ENCODE measurements at places on chromosomes 3 and 15.

GRCh38 chr3:40741729-40742128 lies 217.0 kb downstream of the ZNF621 start:
- DNase-seq, result no peak

DNA sequence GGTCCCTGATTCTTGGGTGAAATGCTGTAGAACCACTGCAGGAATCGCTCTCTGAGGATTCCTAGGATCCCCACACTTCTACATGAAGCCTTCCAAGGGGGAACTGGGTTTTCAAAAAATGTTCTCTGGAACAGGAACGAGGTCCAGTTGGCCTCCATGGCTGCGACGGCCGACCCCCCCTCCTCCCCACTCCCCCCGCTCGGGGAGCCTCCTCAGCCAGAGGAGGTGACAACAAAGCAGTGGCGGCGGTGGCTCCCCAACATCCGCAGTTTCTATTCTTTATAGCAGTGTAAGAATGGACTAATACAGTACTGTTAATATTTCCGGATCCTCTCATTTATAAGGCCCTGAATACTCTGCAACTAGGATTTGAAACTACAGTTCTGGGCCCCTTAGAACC lies 84.0 kb upstream of the PLAAT1 start:
- DNase-seq, result no peak

- no peak for DNase-seq
Measured at GRCh38 chr3:159875116-159875515, 113.5 kb upstream of the IL12A start.

DNA sequence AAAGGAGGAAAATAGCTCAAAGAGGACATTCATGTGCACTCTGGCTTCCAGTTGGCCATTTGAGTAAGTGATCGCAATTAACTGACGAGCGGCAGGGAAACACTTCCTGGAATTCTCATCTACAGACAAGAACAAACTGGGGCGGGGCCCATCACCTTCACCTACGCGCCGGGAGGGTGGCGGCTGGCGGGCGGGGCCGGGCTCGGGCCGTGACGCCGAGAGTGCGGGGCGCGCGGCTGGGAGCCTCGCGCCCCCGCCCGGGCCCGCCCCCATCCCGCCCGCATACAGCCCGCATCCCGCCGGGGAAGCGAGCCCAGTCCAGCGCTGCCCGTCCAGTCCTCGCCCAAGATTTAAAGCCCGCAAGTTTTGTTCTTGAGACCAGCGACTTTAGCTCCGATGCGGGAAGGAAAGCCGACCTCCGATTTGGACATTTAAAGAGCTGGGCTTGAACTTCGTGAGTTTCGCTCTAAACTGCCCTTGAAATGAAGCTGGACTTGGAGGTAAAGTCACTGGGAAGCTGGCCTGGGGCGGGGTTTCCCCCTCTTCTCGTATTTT lies at the start of gene B3GNT5:
Gene B3GNT5, plus strand, starts transcription at position 281 of the 555 bp plus-strand sequence. CDS start 16,546 bp downstream, outside the sequence.
- DNase-seq, result peak; percentile 77

- peak; percentile 18 for DNase-seq
Measured at GRCh38 chr3:78116874-78117273, 1077.0 kb downstream of the ROBO2 start.

DNA sequence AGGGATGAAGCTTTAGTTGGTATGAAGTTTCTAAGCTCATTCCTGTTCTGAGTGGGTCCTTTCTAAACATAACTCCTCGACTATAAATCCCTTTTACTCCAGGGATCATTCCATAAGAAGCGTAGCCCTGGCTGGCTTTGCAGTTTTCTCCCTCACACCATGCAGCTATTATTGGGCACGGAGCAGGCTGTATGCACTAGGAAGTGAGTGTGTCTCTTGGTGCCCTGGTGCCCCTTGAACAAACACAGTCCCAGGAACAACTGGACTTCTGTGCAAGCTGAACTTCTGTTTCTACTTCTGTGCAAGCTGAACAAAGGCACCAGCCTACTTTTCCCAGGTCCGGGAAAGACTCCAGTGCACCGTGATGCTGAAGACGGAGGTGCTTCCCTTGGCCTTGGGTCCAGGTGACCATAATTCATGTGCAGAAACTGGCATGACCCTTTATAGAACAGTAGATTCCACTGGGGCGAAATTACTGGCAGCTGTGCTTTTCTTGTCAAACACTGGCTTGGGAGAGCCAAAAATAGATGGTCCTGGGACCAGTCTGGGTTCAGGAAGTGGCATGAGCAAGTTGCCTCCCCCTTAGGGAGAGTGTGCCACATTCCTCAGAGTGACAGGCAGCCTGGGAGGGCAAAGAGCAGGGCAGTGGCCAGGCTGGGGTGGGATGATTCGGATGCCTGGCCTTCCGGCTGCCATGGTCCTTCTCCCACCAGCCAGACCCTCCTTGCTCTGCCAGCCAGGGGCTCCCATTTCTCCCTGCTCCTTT lies 127.2 kb downstream of the SLCO3A1 start:
- DNase-seq, result no peak

GRCh38 chr15:61828008-61828407 lies 232.2 kb downstream of the VPS13C start:
- no peak for DNase-seq

- DNase-seq, result no peak
Measured at GRCh38 chr3:183529717-183530116, 25.8 kb downstream of the KLHL6 start.

DNA sequence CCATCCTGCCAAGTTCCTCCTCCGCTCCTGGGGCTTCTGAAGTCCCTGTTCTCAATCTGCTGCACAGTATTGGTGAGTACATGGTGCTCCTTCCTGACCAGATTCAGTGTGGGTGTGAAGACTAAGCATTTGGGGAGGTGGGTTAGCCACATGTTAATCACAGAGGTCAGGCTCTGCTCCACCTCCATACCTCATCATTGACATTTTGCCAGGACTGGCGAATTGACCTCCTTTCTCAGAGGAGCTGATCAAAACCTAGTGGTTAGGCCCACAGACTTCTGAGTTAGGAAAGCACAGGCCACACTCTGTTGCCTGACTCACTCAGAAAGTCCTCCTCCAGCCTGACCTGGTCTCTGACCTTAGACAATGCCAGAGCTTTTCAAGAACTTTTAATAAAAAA lies 8.4 kb upstream of the RPS17 start:
- DNase-seq, result no peak

DNA sequence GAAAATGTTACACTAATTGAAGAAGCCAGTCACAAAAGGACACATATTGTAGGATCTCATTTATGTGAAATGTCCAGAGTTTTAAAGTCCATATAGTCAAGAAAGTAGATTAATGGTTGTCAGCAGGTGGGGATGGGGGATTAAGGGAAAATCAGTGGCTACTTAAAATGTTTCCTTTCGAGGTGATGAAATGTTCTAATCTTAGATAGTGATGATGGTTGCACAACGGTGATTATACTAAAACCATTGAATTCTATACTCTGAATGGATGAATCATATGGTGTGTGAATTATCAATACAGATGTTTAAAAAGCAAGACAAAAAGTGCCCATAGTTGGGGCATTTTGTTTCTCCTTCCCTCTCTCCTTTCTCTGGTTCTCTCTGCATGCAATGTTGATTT lies 164.6 kb downstream of the ATG7 start:
- no peak for DNase-seq

DNA sequence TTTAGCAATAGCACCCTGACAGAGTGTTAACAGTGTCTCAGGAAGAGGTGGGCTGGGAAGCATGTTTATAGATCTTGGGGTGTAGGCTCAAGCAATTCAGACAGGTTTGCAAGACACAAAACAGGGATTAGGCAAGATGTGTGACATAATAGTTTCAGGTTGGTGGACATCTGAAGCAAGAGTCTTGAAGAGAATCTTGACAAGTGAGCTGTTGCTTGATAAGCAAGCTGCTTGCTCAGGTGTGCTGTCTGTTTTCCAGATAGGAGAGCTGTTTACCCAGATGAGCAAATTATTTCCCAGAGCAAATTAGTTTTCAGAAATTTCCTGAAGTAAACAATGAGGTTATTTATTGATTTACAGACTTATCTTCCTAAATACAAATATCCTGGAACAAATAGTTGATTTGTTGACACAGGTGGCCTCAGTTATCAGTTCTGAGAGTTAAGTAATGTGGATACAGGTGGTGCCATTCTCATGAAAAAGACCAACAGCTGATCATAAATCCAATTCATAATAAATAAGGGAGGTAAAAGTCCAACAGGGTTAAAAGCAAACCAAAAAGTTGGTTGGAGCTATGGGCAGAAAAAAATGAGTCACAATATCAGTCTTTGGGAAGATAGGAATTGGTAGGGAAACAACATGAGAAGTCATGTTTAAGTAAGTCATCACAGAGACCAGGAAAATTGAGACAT lies 437.3 kb downstream of the TBL1XR1 start:
- DNase-seq, result no peak

DNA sequence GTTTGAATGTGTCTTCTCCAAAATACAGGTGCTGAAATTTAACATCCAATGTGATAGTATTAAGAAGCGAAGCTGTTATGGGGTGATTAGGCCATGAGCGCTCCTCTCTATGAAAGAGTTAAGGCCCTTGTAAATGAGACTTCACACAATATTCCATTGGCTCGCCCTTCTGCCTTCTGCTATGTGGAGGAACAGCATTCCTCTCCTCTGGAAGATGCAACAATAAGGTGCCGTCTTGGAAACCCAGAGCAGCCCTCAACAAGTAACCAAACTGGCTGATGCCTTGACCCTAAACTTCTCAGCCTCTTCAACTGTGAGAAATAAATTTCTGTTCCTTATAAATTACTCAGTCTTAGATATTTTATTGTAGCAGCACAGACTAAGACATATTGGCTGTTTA lies 874.6 kb downstream of the ROBO1 start:
- DNase-seq, result no peak

DNA sequence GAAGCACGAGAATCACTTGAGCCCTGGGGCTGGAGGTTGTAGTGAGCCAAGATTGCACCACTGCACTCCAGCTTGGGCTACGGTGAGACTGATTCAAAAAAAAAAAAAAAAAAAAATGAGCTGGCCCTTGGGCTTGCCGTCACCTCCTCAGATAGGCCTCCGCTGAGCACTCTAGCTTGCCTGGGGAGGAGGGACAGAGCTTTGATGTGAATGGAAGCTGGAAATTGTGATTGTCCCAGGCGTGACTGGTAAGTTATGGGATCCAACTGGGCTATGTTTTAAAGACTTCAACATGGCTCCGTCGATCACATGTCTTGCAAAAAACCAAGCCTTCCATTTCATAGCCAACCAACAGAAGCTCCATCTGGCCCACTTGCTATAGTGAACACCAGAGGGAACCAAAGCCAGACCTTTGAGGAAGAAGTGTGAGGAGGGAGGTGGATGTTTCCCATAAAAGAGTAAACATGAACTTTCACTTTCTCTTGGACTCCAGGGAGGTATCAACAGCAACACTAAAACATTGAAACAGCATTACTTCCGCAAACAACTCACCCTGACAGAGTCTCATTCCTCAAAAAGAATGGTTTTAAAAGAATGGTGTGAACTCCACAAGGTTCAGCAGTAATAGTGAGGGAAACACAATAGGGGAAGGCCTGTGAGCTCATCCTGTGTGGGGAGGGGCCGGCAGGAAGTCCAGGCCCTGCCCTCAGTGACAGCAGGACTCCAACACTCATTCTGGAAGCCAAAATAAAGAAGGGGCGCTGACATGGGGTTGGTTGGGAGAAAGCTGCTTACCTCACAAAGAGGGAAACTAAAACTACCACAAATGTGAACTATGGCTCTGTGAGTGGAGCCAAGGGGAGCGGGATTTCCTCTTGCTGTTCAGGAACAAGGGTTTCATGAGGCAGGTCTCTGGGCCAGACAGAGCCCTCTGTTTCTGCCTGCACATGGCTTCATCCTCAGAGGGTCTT lies 59.2 kb upstream of the IL12A start:
- DNase-seq, result peak; percentile 39

DNA sequence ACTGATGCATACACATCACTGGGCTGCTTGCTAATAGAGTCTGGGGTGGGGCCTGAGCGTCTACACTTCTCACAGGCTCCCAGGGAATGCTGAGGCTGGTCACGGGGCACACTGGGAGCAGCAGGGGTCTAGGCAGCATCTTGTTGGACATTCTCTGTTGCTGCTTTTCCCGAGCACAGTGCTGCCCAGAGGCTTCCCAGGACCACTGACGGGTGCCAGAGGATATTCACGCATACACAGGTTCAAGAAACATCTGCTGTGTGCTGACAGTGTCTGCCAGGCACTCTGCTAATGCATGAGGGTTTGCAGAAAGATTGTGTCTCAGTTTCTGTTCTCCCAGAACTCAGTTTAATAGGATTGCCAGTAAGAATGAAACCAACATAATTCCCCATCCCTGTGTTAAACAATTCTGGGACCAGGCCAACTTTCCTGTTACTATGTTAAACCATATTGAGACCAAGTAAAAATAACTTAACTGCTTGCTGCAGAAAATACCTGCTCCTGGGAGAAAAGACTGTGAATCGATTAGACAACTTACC lies 23.9 kb upstream of the BCL2L10 start:
- DNase-seq, result no peak

GRCh38 chr3:68403741-68404140 lies 528.6 kb downstream of the TAFA4 start:
- no peak for DNase-seq

DNA sequence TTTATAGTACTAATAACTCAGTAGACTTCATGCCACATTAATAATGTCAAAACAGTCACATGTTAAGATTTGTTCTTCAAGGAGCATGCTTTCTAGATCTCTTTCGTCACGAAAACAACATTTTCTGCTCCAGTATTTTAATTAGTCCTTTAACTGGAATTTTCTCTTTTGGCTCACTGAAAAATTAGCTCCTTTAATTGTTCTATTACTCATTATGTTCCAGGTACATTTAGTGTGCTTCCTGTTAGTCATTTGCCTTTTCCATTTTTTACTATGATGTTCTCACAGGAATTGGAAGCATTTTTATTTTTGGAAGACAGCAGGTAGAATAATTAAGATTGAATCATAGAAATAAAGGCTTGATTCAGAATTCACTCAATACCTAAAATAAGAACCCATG lies 111.2 kb downstream of the SLC9A9 start:
- DNase-seq, result no peak

GRCh38 chr15:87547470-87548181 lies 708.9 kb downstream of the NTRK3 start:
- DNase-seq, result no peak

GRCh38 chr3:125129512-125129997 lies 73.8 kb upstream of the HEG1 start:
- DNase-seq, result peak; percentile 90

- no peak for DNase-seq
Measured at GRCh38 chr15:64751464-64751863, 23.9 kb downstream of the RBPMS2 start.
